ENCODE measurements at places on chromosomes 5 and 9.
A peak's percentile ranks its signal among the peaks of the same experiment; 100 is the strongest.

DNA sequence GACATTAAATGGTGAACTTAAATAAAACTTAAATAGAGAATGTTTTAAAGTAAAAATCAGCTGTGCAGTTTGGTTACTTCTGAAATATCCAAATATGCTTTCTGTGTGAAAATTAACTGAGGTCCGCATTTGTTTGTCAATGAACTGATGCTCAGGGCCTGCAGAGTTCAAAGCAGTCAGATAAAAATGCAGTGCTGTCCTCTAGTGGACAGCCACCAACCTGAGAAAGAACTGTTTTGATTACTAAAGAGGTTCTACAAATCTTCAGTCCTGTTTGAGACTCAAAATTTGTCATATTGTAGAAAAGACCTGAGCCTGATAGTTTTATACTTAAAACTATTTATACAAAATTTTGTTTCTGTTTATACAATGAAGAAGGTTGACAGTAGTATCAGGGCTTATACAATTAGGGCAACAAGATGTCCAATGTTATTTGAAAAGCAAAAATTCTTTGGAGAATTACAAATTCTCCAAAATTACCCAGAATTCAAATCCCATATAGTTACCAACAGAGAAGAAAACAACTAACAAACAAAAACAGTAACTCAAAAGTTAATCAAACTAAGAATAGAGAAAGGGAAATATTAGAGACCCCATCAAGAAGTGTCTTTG, 232.3 kb upstream of the TBCA start:
- DNase-seq, result peak; percentile 47

DNA sequence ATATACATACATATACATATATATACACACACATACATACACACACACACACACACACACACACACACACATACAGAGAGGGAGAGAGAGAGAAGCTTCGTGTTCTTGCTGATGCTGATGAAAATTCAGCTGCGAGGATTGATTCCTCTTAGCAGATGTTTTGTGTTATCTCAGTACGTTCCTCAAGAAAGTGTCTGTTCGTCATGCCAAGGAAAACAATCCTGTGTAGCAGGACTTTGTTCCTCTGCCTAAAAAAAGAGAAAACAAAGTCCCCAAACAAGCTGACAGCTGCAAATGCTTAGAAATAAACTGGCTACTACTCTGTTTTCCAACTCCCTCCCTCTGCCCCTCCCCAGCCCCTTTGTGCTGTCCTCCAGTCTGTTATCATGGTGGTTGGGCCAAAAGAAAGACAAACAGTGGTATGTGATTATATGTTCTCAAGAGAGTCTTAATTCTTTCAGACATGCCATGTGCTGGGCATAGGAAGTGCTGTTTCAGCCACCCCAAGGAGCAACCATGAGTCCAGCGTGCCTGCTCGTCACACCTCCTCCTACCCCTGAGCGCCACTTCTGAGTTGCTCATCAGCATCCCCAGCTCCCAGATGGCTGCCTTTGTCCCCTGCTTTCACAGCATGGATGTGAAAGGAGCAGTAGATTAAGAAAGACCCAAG, 71.5 kb upstream of the EQTN start:
- no peak for DNase-seq

GRCh38 chr9:20398536-20399338, 223.6 kb downstream of the MLLT3 start:
- no peak for DNase-seq

GRCh38 chr5:38347896-38348295, 89.5 kb downstream of the EGFLAM start:
- no peak for DNase-seq

DNA sequence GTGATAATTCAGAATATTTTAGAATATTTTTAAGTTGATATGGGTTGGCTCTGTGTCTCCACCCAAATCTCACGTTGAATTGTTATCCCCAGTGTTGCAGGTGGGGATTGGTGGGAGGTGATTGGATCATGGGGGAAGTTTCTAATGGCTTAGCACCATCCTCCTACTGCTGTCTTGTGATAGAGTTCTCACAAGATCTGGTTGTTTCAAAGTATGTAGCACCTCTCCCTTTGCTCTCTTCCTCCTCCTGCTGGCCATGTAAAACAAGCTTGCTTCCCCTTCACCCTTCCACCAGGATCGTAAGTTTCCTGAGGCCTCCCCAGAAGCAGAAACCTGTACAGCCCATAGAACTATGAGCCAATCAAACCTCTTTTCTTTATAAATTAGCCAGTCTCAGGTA, 214.6 kb upstream of the C9orf72 start:
- DNase-seq, result no peak

GRCh38 chr5:142821034-142821732, 51.0 kb downstream of the ARHGAP26 start:
- DNase-seq, result no peak

DNA sequence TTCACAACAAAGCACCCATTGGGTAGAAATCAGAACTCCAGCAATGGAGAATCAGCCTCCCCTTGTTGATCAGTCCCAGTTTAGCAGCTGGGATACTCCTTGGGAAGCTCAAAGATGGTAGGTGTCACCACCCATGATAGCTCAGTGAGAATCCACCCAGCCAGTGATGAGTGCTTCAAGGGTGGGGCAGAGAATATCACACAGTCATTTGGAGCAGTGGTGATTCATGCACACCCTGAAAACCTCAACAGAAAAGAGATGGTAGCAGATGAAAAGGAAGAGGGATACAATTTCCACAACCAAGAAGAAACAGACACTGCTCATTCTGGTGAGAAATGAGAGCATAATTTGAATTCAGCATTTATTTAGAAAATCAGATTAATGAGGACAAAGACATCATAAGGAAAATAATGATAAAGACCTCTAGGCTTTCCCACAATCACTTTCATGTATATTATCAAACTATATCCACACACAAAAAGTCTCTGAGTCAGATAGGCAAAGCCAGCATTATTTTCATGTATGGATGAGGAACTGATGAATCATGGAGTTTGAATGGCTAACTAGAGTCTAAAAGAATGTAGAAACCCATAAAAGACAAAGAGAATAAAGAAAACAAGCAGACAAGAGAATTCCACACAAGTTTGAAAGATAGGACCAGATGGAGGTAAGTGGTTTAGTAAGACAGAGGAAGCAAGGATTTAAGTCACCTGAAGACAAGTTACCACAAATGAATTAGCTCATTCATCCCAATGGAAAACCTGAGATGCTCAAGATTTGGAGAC, 82.9 kb downstream of the FEM1C start:
- DNase-seq, result no peak

- no peak for DNase-seq
Observed at GRCh38 chr5:123515904-123516303, 3.9 kb downstream of the CSNK1G3 start.

- no peak for DNase-seq
Observed at GRCh38 chr9:126490871-126491567, 122.7 kb upstream of the LMX1B start.

DNA sequence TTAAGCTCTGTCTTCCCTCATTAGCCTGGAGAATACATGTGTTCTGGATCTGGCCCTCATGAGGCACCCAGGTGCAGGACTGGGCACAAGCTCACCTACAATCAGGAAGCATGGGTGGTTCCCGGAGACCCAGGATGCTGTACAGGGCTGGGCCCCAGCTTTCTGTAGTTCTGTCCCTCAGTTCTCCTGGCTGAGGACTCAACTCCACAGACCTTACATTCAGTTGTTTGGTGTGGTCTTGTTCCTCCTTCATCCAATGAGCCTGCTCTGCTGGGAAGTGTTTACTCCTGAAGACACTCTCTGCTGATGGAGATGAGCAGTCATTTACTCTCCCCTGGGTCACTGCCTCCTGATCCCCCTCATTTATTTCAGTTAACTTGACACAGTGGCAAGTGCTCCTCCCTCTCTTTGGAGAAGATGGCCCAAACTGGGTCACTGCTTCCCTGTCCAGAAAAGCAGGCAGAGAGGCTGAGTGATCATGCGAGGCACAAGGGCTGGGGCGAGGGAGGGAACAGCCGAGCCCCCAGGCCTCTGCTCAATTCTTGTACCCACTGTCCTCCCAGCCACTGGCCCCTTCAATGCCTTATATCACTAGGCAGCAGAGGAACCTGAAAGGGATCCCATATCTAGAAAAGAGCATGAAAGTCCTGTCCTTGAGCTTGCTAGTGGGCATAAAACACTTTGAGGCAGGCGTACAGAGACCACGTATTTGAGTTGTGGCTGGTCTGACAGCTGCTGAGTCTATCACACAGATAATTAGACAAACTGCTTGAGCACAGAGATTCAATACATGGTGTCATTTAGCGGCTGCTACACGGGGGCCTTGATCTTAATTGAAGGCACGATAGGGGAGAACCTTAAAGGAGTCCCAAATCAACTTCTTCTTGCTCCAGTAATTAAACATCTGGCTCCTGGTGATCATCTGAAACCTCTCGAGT, 221.7 kb downstream of the FSTL4 start:
- no peak for DNase-seq

- no peak for DNase-seq
Observed at GRCh38 chr5:134138416-134139376, 24.2 kb downstream of the TCF7 start.

- DNase-seq, result no peak
Observed at GRCh38 chr9:137721479-137721878, 102.7 kb downstream of the EHMT1 start.
